ENCODE measurements at places on chromosomes 5 and 9. TPM values are rescaled to one million over a fixed set of nuclear protein-coding genes. Genes with fewer than 3 reads are reported as not detected.

The PCDHB3 gene
- total RNA-seq: 1.4 TPM

DNA sequence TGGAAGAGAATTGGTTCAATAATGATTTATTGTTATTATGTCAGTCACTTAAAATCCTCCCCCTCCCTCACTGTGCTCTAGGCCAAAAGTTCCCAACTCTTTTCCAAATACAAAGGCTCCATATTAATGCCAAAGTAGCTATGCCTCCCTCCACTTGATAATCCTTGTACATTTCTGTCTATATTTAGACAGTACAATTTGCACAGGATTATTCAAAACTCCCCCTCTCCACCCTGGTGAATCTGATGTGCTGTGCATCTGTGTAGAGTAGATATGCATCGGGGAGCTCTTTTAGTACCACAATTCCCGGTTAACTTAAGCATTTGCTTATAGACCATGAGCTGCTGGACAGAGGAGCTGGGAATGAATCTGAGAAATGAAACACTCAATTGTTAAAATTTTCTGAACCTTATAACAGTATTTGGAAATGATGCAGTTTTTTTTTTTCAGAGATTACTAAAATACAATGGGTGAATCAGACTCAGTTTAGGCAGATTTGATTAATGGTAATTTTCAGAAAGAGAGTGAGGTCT, 27.6 kb downstream of the GLRA1 start:
- no peak for DNase-seq

GRCh38 chr5:97549496-97549895, 366.4 kb upstream of the RIOK2 start:
- DNase-seq: no peak

- DNase-seq: no peak
Observed at GRCh38 chr5:19977099-19977498, 10.9 kb downstream of the CDH18 start.

The NR2F1-AS1 gene
- total RNA-seq: 0.22 TPM

GRCh38 chr9:90446200-90446948, 196.2 kb downstream of the DIRAS2 start:
- no peak for DNase-seq

GRCh38 chr5:135039271-135040033, 5.4 kb upstream of the PITX1 start:
- no peak for DNase-seq

The PCDHA12 gene
- total RNA-seq: not detected

DNA sequence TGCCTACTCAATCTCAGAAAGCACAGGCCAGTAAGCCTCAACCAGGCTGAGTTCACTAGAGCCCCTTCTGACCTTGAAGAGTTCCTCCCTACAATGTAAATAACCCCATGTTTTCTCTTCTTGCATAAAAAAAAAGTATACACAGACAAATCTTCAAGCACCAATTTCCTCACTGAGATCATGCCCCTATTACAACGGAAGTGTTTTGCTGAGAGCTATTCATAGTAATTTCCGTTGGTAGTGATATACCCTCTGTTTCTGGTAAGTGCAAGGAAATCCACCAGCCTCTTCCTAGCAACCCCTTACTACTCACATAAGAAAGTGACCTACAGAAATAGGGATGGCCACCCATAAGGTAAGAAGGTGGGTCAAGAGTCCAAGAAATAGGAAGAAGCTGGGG, 76.4 kb upstream of the TARS1 start:
- no peak for DNase-seq

- no peak for DNase-seq
Observed at GRCh38 chr9:116717150-116717549, 30.0 kb downstream of the TRIM32 start.

- no peak for DNase-seq
Observed at GRCh38 chr5:130112246-130112645, 208.0 kb downstream of the CHSY3 start.

The ADAMTS12 gene
- 1.7 TPM for total RNA-seq

DNA sequence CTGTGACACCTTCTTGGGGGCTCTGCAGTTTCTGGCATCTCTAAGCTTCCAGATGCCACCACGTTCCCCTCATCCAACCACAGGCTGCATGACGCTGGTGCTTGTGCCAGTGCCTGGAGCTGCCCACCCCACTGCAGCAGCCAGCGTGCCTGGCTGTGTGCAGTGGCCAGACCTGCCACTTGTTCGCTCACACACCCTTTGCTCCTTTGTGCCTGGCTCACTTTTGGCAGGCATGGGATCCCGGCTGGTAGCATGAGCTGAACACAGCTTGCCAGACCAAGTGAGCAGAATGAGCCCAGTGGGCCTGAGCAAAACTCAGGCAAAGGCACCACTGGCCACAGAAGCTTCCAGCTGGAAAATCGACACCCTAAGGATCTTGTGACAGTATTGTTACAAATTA, 562.9 kb upstream of the ACO1 start:
- DNase-seq: no peak

GRCh38 chr5:130231786-130232185, 327.5 kb downstream of the CHSY3 start:
- no peak for DNase-seq

The PDGFRB gene
- 47.0 TPM for total RNA-seq

All from Right ventricle myocardium superior (tissue), 1 donor.